Activated effector memory CD4-positive, alpha-beta T cell treated with anti-CD3 and anti-CD28 coated beads, Interleukin-2, amount 50 U/mL, for 16 hours (primary cell): ENCODE measurements at places on chromosomes 2 and 18.

- no peak for DNase-seq
These were observed 334.4 kb upstream of the DLGAP1 start for GRCh38 chr18:4789506-4789905.

DNA sequence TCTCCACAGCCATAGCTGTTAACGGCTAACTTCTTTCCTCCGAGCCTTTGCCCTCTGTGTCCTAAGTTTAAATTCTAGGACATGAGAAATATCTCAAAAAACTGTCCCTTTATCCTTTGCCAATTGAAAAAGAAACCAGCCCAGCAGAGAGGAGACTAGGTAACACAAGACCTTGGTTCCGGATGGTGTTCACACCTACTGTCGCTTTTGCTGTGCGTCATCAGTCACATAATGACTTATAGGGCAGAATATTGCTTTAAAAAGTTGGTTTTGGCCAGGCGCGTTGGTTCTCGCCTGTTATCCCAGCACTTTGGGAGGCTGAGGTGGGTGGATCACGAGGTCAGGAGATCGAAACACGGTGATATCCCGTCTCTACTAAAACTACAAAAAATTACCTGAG lies 66.2 kb downstream of the SP3 start:
- DNase-seq = no peak

DNA sequence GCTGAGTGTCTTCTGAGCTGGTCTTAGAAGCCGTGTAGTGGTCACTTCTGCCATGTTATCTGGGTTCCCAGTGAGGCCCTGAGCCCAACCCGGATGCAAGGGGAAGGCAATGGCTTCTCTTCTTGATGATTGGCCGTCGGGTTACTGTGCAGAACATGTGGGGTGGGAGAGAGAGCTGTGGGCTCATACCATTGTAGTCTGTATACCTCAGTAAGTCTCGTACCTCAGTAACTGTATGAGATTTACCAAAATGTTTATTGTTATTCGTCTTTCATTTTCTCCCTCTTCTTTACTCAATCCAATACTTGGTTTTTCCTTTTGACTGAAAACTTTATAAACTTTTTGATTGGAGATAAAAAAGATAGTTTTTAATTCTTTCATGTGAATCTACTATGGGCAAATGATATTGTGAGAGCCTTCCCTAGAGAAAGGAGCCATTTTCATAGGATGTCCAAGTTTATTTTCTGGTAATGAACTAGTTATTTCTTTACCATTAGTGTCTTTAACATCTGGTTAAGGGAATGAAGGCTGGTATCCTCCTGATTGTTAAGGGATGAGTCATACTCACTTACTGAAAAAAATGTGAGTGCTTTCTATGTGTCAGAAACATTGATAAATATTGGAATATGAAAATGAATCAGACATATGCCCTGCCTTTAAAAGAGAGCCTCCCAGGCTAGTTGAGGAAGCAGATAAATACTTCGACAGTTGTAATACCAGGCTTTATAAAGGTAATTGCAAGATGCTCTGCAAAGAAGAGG lies 129.9 kb downstream of the PRPF40A start:
- no peak for DNase-seq

GRCh38 chr2:41928526-41928925 lies 119.3 kb upstream of the PKDCC start:
- no peak for DNase-seq

GRCh38 chr2:135546436-135546835 lies 15.2 kb downstream of the R3HDM1 start:
- no peak for DNase-seq

GRCh38 chr18:74876630-74877243 lies 279.1 kb downstream of the ZNF407 start:
- no peak for DNase-seq

DNA sequence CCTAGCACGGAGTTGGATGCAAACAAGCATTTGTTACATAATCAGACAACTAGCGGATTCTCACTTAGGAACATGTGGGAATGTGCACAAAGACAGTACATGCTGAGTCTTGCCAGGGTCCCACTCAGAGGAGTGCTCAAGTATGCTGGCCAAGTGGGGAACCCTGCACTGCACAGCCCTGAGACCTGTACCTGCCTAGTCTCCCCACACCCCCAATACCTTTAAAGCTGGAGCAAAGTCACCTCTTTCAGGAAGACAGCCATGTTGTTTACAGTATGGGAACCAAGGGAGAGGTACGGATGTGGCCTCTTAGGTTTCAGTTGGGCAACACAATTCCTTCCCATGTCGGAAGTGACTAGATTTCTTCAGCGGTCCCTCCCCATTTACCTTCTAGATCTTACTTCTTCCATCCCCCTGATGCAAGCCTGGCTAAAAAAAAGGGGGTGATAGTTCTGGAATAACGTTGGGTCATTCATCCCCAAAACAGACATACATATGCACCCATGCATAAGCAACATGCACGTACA lies 10.7 kb downstream of the CXCR1 start:
- DNase-seq = no peak

DNA sequence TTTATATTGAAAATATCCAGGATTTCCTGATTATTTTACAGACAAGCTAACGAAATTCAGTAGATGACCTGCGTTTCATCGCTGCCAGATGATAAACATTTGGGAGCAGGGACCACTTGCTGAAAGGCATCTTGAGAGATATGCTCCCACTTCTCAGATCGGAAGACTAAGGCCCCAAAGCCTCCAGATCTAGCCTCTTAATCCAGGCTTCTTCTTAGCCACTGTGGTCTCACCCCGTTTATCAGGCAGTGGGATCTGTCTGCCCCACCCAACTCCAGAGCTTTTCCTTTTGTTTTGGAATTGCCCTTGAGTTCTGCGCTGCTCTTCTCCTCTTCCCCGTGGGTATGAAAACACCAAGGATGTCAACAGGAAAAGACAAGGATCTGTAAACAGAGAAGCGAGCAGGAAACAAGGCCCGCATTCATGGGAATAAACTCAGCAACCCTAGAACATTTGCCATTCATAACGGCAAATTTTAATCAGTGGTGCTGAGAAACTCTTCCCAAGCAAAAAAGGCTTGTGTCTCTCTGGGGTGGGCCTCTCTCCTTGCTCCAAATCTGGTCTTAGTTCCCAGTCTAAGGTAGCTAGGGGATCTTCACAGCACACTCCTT lies 21.4 kb downstream of the MYL12B start:
- no peak for DNase-seq

GRCh38 chr2:61887717-61888266 lies 664 bp downstream of the CCT4 start:
- DNase-seq = peak; percentile 72

- no peak for DNase-seq
These were observed 339.5 kb downstream of the TXNL1 start for GRCh38 chr18:56298935-56299334.

- DNase-seq = peak; percentile 43
These were observed 116.4 kb downstream of the PLB1 start for GRCh38 chr2:28612131-28612812.
